GM20000 (cell line): ENCODE measurements at places on chromosomes 7 and 10.

GRCh38 chr7:50470250-50471163 lies 20.4 kb upstream of the FIGNL1 start:
- no peak for DNase-seq

DNA sequence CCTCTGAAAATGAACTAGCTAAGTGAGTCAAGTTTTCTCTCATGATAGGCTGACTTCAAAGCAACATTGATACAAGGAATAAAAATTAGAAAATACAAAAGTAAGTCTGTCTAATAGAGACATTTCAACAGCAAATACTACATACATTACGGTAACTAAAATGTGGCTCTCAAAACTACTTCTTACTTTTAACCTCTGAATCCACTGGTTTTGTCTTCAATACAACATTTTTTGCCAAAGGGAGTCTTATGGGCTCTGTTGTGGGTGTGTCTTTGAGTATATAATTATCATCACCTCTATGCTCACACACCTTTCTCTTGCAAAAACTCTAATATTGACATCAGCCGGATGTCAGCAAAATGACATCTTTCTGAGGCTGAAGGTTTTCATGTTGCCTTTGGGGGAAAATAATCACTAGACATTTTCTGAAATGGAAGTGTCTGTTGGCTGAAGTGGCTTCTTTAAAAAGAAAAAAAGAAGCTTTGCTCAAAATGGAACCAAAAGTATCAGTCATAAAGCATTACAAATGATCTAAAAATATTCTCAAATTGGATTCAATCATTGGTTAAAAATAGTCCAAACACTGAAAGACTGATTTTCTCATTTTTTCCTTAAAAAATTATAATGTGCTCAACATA lies 41.8 kb upstream of the FAM133B start:
- DNase-seq: no peak

- DNase-seq: no peak
Measured at GRCh38 chr10:33743429-33743857, 409.0 kb upstream of the NRP1 start.

- no peak for DNase-seq
Measured at GRCh38 chr7:102289057-102289456, 2.4 kb downstream of the SH2B2 start.

GRCh38 chr10:97584060-97584797 lies at the start of gene HOGA1:
Gene HOGA1 (plus strand): TSS chr10:97584389. CDS start chr10:97584704, 315 bp downstream.
- DNase-seq: no peak

DNA sequence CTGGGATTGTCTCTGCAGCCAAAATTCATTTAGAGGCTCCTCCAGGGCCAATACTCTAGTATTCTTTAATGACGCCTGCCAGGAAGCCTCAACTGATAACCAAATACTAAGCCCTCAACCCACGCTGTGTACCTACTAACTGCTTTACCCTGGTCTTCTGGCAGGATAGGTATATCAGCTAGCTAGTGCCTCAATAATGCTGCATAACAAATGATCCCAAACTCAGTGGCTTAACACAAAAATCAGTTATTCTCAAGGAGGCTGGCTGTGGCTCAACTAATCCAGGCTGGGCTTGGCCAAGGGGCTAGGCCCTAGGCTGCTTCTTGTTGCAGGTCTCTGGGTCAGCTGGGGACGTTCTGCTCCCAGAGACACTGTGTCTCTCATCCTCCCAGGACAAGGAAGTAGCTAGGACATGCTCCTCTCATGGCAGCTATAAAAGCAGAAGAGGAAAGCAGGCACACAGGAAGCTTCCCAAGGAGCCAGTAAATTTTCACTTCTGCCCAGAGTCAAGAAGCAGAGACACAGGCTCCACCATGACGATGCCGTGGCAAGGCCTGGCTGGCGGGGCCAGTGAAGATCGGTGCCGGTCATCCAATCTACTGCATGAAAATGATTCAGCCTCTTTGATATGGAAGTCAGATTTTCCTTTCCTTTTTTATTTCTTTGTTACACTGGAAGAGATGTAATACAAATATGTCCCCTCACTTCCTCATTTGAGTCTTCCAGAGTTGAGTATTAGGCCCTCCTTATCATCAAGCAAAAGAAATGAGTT lies 28.6 kb upstream of the COL13A1 start:
- DNase-seq: no peak

GRCh38 chr7:40516376-40516775 lies 381.6 kb downstream of the SUGCT start:
- no peak for DNase-seq

DNA sequence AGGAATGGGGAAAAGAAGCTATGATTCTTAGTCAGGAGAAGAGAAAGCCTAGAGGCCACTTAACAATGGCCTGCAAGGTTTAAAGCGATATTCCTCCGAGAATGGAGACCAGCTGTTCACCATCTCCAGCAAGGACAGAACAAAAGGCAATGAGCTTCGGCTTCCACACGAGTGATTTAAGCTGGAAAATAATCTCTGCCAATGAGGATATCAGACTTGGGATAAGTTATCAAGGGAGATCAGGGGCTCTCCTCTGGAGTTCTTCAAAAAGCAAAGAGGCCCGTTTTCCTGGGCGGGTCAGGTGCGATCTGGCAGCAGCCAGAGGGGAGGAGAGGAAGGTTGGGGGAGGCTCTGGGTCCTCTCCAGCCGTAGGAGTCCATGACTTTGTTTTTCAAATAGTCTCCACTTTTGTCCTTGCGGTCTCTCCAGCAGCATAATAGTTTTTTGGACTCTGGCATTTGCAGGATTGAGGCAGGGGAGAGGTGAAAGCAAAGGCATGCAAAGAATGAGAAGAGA lies 211.3 kb downstream of the SKIDA1 start:
- DNase-seq: no peak

GRCh38 chr10:28378986-28379585 lies 76.2 kb upstream of the MPP7 start:
- DNase-seq: no peak

DNA sequence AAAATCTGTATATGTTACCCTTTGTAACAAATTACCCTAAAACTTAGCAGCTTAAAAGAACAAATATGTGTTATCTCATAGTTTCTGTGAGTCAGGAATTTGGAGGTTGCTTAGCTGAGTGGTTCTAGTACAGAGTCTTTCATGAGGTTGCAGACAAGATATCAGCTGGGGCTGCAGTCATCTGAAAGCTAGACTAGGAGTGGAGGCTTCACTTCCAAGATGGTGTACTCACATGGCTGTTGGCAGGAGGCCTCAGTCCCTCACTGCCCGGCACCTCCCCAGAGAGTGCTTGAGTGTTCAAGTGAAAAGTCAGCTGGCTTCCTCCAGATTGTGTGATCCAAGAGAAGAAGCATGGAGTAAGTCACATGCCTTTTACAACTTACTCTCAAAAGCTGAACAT lies 16.9 kb upstream of the GGCT start:
- no peak for DNase-seq

DNA sequence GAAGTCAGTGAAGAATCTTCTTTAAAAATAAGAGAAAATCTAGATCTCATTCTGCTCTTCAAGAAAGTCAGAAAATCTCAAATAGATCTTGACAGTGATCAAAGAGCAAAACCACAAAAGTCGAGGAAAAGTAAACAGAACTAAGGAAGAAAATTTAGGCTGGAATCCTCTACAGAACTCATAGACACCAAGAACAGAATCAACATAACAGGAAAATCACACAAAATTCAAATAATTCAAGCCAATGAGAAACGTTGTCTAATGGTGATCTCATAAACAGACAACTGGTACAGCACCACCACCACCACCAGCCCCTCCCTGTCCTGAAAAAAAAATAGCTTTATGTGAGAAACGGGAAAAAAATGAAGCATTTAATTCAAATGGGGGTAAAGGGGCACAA lies 6.9 kb downstream of the ITGB1 start:
- DNase-seq: no peak

DNA sequence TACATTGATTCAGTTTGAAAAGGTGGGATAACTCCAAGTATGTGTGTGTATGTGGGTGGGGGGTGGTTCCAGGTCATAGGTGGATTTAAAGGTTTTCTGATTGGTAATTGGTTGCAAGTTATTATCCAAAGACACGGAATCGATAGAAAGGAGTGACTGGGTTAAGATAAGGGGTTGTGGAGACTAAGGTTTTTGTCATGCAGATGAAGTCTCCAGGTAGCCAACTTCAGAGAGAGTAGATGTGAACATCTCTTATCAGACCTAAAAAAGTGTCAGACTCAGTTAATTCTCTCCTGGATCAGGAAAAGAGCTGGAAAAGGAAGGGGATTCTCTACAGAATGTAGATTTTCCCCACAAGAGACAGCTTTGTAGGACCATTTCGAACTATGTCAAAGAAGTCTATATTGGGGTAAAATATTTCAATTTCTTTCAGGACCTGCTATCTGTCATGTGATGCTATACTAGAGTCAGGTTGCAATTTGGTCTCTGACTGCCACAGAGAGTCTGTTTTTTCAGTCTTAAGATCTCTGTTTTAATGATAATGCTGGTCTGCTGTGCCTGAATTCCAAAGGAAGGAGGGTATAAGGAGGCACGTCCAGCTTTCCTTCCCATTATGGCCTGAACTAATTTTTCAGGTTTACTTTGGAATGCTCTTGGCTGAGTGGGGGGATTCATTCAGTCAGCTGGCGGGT lies 3.6 kb downstream of the C7orf57 start:
- no peak for DNase-seq

GRCh38 chr7:51062222-51062987 lies 254.2 kb downstream of the COBL start:
- no peak for DNase-seq

DNA sequence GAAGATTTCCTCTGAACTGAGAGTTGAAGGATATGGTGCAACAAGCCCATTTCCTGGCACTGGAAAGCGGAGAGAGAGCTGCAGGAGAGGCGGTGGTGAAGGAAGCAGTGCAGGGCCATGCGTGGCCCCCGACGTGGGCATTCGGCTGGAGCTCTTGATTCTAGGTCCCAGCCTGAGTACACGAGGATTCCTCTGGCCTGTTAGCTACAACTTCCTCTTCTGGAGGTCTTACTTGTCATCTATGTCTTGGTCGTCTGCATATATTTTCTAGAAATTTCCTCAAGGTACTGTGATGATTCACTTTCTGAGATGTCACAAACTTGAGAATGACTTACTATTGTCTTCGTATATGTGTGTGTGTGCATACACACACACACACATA lies 59.2 kb upstream of the JAZF1 start:
- no peak for DNase-seq

- DNase-seq: no peak
Measured at GRCh38 chr10:73432646-73433537, 469 bp downstream of the MSS51 start.

- DNase-seq: no peak
Measured at GRCh38 chr7:150980663-150981062, 2.5 kb upstream of the KCNH2 start.

DNA sequence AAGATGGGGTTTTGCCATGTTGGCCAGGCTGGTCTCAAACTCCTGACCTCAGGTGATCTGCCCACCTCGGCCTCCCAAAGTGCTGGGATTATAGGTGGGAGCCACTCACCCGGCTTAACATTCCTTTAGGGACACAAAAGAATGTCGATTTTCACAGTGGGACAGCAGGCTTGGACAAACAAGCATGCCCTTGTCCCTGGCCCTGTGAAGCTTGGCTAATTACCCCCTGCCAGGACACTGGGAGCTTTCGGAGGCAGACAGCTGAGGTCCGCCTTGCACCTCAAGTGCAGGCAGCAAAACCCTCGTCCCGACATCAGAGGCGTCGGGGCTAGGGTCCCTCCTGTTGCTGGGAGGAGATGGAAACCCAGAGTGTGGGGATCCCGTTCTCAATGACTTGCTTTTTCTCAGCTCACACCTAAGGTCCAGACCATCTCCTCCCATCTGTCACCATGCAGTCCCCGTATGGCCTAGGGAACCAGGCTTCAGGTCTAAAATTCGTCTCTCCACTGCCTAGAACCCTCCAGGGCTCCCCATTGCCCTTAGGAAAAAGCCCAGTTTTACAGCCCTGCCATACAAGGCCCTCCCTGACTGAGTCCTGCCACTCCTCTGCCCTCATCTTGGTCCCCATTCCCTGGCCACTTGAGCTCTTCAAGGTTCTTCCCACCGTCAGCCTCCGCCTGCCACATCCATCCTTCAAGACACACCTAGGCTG lies 6.3 kb upstream of the CLIP2 start:
- DNase-seq: no peak

GRCh38 chr10:20892796-20893195 lies 4.3 kb downstream of the NEBL start:
- DNase-seq: no peak

- DNase-seq: no peak
Measured at GRCh38 chr10:88108115-88108610, 244.7 kb downstream of the PTEN start.

GRCh38 chr7:44846816-44847508 lies 925 bp downstream of the H2AZ2 start:
- no peak for DNase-seq

- DNase-seq: no peak
Measured at GRCh38 chr10:95406651-95407280, 116.0 kb upstream of the PDLIM1 start.

- DNase-seq: peak; percentile 8
Measured at GRCh38 chr7:76073335-76073990, 25.6 kb downstream of the MDH2 start.

GRCh38 chr7:90222811-90223725 lies 11.5 kb downstream of the STEAP2 start:
- no peak for DNase-seq

GRCh38 chr7:20224025-20224424 lies 6.8 kb upstream of the MACC1 start:
- no peak for DNase-seq

DNA sequence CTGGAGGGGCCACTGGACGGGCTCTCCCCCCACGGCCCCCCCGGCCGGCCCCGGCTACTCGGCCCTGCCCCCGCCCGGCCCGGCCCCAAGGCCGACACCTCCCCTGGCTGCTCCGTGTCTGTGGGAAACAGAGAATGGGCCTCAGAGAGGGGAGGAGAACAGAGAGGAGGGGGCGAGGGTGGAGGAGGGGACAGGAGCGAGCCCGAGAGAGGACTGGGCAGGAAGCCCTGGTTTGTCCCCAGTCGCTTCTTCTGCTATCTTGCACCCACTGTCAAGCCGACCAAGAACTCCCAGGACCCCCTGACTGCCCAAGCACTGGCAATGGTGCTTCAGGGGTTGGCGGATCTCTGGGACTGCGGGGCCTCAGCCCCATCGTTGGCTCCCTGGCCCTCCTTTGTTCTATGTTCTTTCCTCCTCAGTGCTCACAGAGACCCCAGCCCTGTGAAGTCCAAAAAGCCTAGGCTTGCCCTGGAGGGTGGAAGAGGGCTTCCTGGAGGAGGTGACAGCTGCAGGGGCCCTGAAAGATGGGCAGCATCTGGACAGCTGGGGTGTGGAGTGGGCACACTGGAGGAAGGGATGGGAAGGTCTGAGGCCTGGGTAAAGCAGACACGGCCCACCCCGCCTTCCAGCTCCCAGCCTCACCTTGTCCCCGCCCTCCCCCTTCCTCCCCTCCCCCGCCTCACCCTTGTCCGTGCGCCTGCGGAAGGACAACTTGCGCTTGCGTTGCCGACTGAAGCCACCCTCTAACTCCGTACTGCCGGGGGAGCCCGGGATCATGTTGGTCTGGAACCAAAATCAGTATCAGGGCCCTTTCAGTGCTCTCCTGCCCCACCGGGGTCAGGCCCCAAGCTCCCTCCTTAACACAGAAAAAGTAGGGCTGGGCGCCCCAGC lies 30.1 kb downstream of the KCNH2 start:
- DNase-seq: peak; percentile 43

DNA sequence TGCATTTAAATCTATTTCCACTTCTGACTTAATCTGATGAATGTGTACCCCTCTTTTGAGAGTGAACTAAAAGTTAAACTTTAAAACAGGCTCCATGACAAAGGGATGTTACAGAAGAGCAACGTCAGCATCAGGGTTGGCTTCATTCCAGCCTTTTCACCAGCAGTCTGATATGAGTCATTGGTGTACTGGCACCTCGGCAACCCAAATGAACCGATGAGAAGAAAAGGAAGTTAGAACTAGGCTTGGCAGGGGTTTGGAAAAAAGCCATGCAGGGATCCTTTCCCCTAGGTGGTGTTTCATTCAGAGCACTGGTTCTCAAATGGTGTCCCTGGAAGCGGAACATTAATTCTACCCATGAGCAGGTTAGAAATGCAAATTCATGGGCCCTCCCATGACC lies 53.6 kb downstream of the SEC61G start:
- no peak for DNase-seq
